ENCODE measurements at places on chromosomes 5 and 9.

- no peak for DNase-seq
Observed at GRCh38 chr5:68519143-68519542, 303.6 kb downstream of the PIK3R1 start.

DNA sequence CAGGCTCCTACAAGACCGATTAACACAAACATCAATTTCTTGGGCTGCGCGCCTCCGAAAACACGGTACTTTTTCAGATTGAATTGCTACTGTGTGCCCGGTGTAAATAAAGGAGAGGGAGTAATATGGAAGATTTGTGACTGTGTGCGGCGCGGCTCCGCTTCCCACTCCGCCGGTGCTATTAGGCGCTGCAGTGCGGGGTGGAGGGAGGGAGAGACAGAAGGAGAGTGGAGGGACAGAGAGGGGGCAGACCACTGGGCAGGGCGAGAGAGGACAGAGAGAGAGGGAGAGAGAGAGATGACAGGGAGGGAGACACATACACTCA is 24.7 kb upstream of the RNU6ATAC start:
- DNase-seq = no peak

DNA sequence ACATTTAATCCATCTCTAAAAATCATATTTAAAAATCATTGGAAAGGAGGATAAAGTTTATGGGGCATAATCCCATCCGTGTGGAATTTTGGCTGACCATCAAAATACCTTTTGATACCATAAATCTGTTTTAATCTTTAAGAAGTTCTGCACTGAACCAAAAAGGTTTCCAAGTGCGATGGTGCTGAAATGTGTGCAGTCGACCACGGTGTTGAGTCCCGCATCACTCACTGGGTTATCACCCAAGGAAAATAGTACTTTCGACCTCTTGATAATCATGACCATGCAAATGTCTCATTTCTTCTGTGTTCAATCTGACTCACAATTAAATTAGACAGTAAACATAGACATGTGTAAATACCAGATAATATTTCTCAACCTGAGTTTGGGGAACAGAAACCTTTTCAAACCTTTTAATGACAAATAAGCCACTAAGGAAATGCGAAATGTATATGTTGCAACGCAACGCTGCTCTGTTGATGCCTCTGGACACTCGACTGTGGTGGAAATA is 62.0 kb upstream of the CDH6 start:
- DNase-seq = no peak

DNA sequence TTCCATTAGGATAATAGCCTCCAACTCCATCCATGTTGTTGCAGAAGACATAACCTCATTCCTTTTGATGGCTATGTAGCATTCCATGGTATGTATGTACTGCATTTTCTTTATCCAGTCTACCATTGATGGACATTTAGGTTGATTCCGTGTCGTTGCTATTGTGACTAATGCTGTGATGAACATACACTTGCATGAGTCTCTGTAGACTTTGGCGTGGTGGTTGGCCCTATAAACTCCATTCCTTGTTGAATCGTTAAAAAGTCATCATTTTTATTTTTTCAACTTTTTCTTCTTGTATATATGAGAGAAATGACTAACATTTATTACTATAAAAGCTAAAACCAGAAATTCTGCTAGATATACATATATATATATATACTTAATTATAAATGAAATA is 1491.9 kb upstream of the CDH6 start:
- DNase-seq = no peak

DNA sequence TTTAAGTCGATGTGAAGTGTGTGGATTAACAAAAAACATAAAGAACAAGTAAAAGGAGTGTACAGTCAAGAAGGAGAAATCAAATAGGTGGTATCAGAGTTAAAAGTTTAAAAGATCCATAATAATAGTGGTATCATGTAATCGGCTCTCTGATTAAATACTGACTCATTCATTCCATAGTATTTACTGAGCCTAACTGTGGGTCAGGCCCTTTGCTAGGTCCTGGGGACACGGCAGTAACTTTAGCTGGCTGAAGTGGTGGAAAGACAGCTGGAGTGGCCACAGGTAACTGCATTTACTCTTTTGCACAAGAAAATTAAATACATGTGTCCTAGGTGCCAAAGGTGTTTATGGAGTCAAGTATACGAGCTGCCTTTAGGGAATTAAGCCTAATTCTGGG is 124.0 kb downstream of the GNAQ start:
- no peak for DNase-seq

DNA sequence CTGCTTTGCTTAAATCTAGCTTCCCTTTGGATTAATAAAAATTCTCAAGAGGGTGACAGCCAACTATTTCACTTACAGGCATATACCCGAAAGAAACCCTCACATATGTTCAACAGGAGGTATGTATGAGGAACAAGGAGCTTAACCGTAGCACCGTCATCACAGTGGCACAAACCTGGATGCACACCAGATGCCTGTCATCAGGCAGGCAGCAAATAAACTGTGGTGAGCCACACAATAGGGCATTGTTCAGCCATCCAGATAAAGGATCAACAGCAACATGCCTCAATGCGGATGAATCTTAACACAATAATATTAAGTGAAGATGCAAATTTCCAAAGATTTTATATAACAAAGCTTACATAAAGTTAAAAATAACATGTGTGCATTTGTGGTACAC is 5.5 kb upstream of the TNFSF15 start:
- no peak for DNase-seq

DNA sequence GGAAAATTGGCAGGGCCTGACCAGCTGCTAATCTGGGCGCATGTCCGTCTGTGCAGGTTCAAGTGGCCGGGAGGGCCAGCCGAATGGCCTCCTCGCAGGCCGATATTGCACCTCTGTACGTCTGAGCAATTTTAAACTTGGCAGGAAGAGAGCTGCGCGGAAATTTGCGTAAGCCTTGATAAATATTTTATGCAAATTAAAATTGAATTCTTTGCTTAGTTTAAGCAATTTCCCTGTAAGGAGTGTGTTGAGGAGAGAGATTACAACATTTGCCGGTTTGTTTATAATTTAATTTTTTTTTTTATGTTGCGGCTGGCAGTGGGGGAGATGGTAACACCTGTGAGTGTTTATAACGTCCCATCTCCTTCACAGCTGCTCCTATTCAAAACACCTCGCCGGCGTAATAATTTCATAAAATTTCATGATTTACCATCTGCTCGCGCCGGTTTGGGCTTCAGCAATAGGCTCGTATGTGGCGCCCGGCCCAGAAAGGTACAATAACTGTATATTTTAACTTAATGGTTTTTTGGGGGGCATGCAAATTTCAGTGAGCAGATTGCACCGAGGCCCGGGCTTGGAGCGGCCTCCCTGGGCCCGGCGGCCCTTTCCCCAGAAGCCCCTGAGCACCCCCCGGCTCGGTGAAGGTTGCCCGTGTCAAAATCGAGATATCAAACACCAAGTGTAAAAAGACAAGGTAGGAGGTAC is 269.4 kb upstream of the MVB12B start:
- DNase-seq = no peak

DNA sequence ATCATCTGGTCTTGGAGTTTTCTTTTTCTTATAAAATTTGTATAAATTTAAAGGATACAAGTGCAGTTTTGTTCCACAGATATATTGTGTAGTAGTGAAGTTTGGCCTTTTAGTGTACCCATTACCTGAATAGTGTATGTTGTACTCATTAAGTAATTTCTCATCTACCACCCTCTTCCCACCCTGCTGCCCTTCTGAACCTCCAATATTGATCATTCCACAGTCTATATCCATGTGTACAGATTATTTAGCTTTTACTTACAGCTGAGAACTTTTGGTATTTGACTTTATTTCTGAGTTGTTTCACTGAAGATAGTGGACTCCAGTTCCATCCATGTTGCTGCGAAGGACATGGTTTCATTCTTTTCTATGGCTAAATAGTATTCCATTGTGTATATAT is 63.1 kb upstream of the NR3C1 start:
- no peak for DNase-seq

- DNase-seq = no peak
Observed at GRCh38 chr5:81219389-81219788, 13.7 kb upstream of the CKMT2 start.

- peak; percentile 62 for DNase-seq
Observed at GRCh38 chr9:83981126-83981871, 694 bp downstream of the RMI1 start.

DNA sequence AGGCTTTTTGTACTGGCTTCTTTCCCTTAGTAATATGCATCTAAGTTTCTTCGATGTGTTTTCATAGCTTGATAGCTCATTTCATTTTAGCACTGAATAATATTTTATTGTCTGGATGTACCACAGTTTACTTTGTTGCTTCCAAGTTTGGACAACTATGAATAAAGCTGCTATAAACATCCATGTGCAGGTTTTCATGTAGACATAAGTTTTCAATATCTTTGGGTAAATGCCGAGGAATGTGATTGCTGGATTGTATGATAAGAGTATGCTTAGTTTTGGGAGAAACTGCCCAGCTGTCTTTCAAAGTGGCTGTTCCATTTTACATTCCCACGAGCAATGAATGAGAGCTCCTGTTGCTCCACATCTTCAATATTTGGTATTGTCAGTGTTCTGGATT is 84.7 kb downstream of the PLCXD3 start:
- no peak for DNase-seq

DNA sequence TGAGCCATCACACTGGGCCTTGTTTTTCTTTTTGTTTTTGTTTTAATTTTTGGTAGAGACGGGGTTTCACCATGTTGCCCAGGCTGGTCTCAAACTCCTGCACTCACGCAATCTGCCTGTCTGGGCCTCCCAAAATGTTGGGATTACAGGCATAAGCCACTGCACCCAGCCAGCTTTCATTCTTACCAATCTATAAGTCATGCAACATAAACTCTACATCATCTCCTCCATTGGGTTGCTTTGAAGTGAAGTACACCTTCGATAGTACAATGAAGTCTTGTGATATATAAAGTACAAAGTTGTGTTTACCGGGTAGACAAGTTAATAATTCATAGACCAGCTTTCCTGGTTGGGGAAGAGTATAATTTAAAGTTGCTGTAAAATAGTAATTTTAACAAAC is 8.8 kb upstream of the CDK7 start:
- DNase-seq = no peak

GRCh38 chr9:94908583-94909249 is 182.2 kb downstream of the AOPEP start:
- no peak for DNase-seq

GRCh38 chr5:61275841-61276240 is 56.2 kb upstream of the ZSWIM6 start:
- DNase-seq = no peak

- no peak for DNase-seq
Observed at GRCh38 chr9:120730654-120731514, 16.6 kb upstream of the MEGF9 start.

- DNase-seq = no peak
Observed at GRCh38 chr5:151180291-151180690, 22.7 kb upstream of the ANXA6 start.

DNA sequence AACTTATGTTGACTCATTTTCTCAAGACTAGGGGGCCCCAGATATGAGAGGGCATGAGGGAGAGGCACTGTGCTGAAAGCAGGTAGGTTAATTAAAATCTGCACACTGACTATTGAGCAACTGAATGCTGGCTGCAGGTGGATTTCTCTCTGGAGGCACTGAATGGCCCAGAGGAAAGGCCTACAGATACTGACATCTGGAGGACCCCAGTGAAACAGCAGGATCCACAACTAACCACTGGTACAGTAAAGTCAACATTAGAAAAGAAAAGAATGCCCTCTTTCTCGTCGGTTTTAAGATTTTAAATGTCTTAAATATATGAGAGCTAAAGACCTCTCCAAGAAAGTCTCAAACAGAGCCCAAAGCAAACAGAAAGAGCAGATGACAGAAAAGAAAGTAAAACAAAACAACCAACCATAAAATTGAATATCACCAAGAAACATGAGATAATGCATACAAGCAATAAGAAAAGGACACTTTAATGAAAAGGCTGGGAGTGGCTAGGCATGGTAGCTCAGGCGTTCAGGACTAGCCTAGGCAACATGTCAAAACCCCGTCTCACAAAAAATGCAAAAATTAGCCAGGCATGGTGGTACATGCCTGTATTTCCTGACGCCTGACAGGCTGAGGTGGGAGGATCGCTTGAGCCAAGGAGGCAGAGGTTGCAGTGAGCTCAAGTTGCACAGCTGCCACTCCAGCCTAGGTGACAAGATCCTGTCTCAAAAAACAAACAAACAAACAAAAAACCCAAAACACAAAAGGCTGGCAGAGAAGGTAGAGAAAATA is 43.3 kb downstream of the PUM3 start:
- DNase-seq = no peak

DNA sequence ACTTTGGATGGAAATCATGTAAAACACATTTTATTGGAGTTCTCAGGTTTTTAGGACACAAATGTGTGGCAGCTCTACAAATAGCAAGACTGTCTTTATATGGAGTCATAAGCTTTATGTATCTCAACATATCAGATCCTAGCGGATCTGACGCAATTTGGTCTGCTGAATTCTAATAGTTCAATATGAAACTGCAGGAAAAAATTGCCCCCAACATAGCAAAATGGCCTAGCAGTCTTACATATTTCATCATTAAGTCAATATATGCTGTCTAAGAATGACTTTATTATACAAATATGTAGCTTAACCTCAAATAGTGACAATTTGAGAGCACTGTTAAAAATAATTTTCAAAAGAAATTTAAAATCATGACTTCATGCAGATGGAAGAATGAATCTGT is 244.3 kb downstream of the TAF11L14 start:
- no peak for DNase-seq

GRCh38 chr5:54946306-54946819 is 39.0 kb downstream of the ESM1 start:
- no peak for DNase-seq

DNA sequence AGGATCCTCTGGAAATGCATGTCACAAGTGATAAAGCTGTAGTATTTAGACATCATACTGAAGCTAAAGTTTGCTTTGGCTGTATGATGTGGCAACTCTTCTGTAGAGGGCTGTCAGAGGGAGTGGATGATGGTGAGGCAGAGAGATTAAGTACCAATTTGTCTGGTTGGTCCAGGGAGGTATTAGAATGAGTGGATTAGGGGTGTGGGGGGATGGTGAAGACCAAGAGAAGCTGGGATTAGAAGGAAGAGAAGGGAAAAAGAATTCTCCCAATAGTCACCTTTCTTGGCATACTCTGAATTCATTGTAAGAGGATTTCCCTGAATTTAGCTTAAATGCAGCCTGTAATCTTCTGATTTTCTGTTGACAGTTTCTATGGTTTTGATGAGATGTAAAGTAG is 3.6 kb downstream of the PCDHAC2 start:
- no peak for DNase-seq

- no peak for DNase-seq
Observed at GRCh38 chr9:88874391-88874790, 116.9 kb upstream of the S1PR3 start.

DNA sequence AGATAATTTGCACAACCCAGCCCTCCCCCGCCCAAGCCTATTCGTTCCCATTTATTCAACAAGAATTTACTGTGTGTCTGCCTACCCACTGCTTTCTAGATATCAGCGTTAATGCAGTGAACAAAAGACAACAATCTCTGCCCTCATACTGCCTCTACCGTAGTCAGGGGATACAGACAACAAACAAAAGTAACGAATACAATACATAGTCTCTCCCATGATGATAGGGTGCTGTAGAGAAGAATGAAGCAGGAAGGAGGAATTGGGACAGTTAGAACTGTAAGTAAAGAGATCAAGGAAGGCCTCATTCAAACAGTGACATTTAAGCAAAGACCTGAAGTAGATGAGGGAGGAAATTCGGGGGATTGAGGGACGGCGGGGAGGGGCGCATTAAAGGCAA is 1.7 kb downstream of the GFM2 start:
- no peak for DNase-seq

Measured in NCI-H510A treated with DMSO at 0.1 percent for 48 hours (cell line).